ENCODE measurements at places on chromosomes 16 and 17. TPM values are rescaled to one million over a fixed set of nuclear protein-coding genes. Genes with fewer than 3 reads are reported as not detected.

DNA sequence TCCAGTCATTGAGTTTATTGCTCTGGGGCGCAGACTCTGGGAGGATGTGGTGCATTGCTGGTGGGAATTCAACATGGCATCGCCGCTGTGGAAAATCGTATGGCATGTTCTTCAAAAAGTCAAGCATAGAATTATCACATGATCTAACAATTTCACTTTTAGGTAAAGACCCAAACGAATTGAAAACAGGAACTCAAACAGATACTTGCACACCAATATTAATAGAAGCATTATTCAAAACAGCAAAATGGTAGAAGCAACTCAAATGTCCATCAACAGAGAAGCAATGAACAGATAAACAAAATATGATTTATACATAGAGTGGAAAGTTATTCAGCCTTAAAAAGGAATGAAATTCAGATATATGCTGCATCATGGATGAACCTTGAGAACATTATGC is 15.9 kb downstream of the PIK3R6 start:
- no peaks in the 10 kb centered on the region for H3K36me3 ChIP-seq
- H3K4me3 ChIP-seq, result no peak overlapping the region
- no peak for DNase-seq
- no peaks in the 10 kb centered on the region for H3K27me3 ChIP-seq

Gene KRT28
- total RNA-seq, result not detected

DNA sequence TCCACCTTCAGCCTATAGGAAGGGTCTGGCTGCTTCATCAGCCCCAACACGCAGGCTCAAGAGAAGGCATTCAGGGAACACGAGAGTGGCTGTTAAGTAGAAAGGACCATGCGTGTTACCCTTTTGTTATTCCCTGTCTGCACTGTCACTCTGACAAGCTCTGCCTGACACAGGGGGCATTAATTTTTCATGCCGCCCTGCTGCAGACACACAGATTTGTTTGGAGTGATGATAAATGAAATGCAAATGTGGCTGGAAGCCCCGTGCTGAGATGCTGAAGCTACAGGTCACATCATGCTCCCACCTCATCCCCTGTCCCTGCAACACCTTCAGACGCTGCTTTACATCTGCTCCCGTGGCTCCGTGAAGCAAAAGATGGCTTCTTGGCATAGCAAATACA is 97.7 kb downstream of the USP31 start:
- no peak overlapping the region for H3K4me3 ChIP-seq
- no peaks in the 10 kb centered on the region for H3K4me1 ChIP-seq
- no peak for DNase-seq
- peaks cover 55% of the 10 kb centered on the region for H3K27me3 ChIP-seq

- peak overlapping the region; percentile 78 for H3K27ac ChIP-seq
- DNase-seq, result peak; percentile 60
- no peaks in the 10 kb centered on the region for H3K27me3 ChIP-seq
- no peak overlapping the region for H3K4me3 ChIP-seq
- no peaks in the 10 kb centered on the region for H3K36me3 ChIP-seq
- H3K4me1 ChIP-seq, result peaks cover 19% of the 10 kb centered on the region
Observed at GRCh38 chr17:7130621-7131422, 16.2 kb upstream of the ASGR2 start.

- H3K4me1 ChIP-seq, result peaks cover 23% of the 10 kb centered on the region
- no peak overlapping the region for H3K27ac ChIP-seq
- peak; percentile 71 for DNase-seq
Observed at GRCh38 chr17:80363518-80364090, 51.4 kb upstream of the ENDOV start.

DNA sequence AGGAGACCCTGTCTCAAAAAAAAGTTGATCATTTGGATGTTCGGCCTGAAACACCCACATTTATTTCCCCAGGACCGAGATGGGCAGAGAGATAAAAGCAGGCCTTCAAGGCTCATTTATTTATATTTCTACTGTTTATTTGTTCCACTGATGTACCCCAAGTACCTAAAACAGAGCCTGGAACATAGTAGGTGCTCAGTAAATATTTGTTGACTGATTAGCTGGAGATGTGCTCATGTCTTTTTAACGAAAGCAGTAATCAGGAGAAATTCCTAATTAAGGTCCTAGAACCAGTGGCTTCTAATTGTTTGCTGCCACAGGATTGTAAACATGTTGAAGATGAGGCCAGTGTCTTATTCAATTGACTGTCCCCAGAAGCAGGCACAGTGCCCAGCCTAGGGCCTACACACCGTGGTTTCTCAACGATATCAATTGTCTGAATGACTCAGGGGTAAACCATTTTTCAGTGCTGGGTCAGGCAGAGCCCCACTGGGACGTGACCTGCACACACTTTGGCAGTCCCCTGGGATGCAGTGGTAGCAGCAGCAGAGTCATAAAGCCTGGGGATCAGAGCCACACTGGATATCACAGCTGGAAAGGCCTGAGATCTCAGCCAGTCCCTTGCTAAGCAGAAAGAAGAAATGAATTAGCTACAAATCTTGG is 34.8 kb downstream of the SOST start:
- H3K36me3 ChIP-seq, result no peaks in the 10 kb centered on the region
- no peaks in the 10 kb centered on the region for H3K27me3 ChIP-seq
- no peak for DNase-seq
- no peak overlapping the region for H3K4me3 ChIP-seq
- no peak overlapping the region for H3K27ac ChIP-seq
- H3K4me1 ChIP-seq, result peaks cover 18% of the 10 kb centered on the region

DNA sequence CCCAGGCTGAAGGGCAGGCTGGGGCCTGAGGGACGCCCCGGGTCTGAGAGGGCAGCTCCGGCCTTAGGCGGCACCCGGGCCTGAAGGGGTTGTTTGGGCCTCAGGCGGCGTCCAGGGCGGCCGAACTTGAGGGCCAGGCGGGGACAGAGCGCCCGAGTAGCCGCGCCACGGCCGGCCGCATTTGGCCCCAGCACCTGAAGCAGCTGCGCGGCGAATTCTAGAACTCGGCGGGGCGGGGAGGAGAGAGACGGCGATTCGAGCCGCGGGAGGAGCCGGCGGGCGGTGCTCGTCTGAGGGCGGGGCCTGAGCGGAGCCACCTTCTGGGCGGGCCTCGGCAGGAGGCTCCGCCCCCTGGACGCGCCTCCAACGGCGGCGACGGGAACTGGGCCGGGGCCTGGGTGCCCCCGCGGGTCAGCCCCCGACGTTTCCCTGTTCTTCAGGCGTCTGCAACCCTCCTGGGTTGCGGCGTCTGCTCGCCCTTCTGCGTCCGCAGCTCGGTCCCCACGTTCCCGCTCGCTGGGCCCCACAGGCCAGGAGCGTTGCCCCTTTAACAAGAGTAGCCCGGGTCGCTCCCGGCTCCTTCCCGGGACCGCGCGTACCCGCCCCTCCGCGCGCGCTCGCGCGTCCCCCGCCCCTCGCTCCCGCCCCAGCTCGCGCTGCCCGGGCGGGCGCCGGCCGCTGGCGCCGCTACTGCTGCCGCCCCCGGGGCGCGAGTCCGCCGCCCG is at the start of the genes INCA1 and KIF1C:
Gene INCA1 (minus strand): TSS at position 221 of the 725 bp plus-strand sequence. CDS start 3,085 bp downstream, outside the sequence.
Gene KIF1C (plus strand): TSS at position 649 of the 725 bp plus-strand sequence. CDS start 2,297 bp downstream, outside the sequence.
- peaks cover 30% of the 10 kb centered on the region for H3K4me1 ChIP-seq
- DNase-seq, result peak; percentile 99
- peaks cover 19% of the 10 kb centered on the region for H3K36me3 ChIP-seq
- no peaks in the 10 kb centered on the region for H3K27me3 ChIP-seq
- H3K27ac ChIP-seq, result peak within 1 kb of the TSS; percentile 90

GRCh38 chr16:56551796-56552738 is 12.8 kb upstream of the MT4 start:
- no peak for DNase-seq
- H3K27ac ChIP-seq, result peak overlapping the region; percentile 26
- peaks cover 23% of the 10 kb centered on the region for H3K27me3 ChIP-seq
- H3K4me3 ChIP-seq, result no peak overlapping the region
- peaks cover 18% of the 10 kb centered on the region for H3K4me1 ChIP-seq

- DNase-seq, result peak; percentile 47
- peaks cover 12% of the 10 kb centered on the region for H3K36me3 ChIP-seq
- H3K27ac ChIP-seq, result peak overlapping the region; percentile 40
- H3K4me1 ChIP-seq, result peaks cover 64% of the 10 kb centered on the region
Observed at GRCh38 chr17:17484451-17484899, 7.7 kb downstream of the MED9 start.

Gene C16orf82
- total RNA-seq, result not detected

DNA sequence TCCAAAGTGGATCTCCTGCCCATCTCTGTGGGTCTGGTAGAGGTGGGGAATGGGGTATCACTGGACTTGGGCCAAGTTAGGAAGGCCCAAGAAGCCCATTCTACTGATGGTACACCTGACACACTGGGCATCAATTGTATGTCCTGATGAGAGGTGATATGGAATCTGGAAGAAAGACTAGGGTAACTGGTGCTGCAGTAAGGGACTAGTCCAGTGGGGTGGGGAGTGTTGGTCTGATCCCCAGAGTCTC is 5.9 kb upstream of the NFATC3 start:
- DNase-seq, result no peak
- H3K4me3 ChIP-seq, result no peak overlapping the region
- peaks cover 70% of the 10 kb centered on the region for H3K4me1 ChIP-seq
- H3K27ac ChIP-seq, result peak overlapping the region; percentile 87
- H3K27me3 ChIP-seq, result no peaks in the 10 kb centered on the region

Gene MYH13
- not detected for total RNA-seq

Gene MYL11
- 1.4 TPM for total RNA-seq

DNA sequence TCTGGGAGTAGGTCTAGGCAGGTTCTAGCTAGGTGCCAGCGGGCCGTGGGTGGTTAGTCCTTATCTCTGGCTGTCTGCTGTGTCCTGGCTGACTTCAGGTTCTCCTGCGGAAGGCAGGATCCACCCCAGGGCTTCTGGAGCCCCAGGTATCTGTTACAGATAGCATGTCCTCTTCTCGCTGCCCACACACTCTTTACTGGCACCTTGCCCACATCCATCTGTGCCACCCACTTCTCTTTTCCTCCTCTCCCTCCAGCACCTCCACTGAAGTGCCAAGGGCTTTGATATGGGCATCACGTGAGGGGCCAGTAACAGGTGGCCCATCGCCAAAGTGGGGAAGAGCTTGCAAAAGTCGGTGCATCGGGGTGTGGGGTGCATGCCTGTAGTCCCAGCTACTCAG is 4.6 kb upstream of the MPP2 start:
- peaks cover 16% of the 10 kb centered on the region for H3K4me1 ChIP-seq
- H3K27me3 ChIP-seq, result peaks cover 33% of the 10 kb centered on the region
- no peak for DNase-seq
- H3K36me3 ChIP-seq, result no peaks in the 10 kb centered on the region
- no peak overlapping the region for H3K27ac ChIP-seq

Gene GPR179
- total RNA-seq, result not detected

- peaks cover 78% of the 10 kb centered on the region for H3K36me3 ChIP-seq
- no peaks in the 10 kb centered on the region for H3K4me1 ChIP-seq
- no peaks in the 10 kb centered on the region for H3K27me3 ChIP-seq
- DNase-seq, result no peak
Observed at GRCh38 chr16:89898201-89898967, 20.3 kb upstream of the MC1R start.

GRCh38 chr17:59637611-59638310 is 18.1 kb downstream of the CLTC start:
- H3K4me1 ChIP-seq, result peaks cover 93% of the 10 kb centered on the region
- no peak for DNase-seq
- H3K4me3 ChIP-seq, result no peak overlapping the region

DNA sequence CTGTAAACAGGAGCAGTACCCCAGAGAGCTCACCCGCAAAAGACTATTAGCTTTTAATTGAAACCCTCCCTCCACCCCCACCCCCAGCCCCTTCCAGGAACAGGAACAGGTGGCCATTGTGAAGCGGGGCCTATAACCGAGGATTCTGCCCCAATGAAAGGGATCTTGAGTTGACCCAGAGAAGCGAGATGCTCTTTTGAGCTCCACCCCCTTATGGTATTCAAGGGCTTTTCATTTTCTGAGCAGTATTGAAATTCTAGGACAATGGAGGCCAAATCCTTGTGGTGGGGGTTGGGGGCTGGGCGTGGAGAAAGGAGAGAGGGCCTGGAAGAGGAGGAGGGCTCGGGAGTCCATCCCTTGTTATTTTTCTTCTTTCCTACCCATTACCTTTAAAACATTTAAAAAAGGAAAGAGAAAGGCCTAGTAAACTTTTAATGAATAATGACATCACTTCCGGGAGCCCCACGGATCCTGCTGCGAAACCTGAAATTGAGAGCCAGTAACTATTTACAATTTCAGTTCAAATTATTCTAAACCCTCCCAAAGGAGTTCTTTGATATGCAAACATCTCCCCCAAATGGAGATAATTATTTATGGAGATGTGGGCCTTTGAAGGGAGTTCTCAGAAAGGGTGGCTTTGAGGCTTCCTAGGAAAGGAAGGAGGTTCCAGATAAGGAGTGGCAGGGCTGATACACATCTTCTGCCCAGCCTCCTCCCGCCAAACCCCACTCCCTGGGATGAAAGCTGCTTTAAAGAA is 30.5 kb downstream of the HS3ST3B1 start:
- peaks cover 24% of the 10 kb centered on the region for H3K4me1 ChIP-seq
- no peaks in the 10 kb centered on the region for H3K27me3 ChIP-seq
- no peak for DNase-seq
- H3K4me3 ChIP-seq, result no peak overlapping the region
- no peak overlapping the region for H3K27ac ChIP-seq

GRCh38 chr16:15607700-15608396 is 35.1 kb downstream of the MARF1 start:
- no peaks in the 10 kb centered on the region for H3K27me3 ChIP-seq
- no peaks in the 10 kb centered on the region for H3K4me1 ChIP-seq
- H3K4me3 ChIP-seq, result no peak overlapping the region
- peak overlapping the region; percentile 72 for H3K27ac ChIP-seq

DNA sequence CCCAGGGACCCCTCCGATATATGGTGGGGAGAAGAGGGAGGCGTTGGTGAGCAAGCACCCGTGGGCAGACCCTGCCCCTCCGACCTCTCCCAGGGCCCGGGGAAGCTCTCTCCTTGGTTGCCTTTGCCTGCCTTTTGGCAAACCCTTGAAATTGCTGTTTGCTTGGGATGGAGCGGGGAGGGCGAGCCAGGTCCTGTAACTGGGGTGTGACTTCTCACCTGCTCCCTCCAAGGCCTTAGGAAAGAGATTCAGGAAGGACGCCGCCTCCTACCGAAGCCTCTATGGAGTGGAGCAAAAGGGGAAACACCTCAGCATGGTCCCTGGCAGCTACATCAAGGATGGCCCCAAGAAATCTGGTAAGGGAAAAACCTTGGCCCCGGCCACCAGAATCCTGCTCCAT is 4.6 kb downstream of the C16orf78 start:
- no peak for DNase-seq
- H3K27me3 ChIP-seq, result no peaks in the 10 kb centered on the region
- H3K27ac ChIP-seq, result no peak overlapping the region
- no peaks in the 10 kb centered on the region for H3K4me1 ChIP-seq
- H3K4me3 ChIP-seq, result no peak overlapping the region
- no peaks in the 10 kb centered on the region for H3K36me3 ChIP-seq

Measured in spleen (tissue), 13 donors.